ENCODE measurements at places on chromosomes 2 and 18. TPM values are rescaled to one million over a fixed set of nuclear protein-coding genes. Genes with fewer than 3 reads are reported as not detected.

Gene HOXD13
- 0.53 TPM for total RNA-seq

Gene ATP6V1C2
- 0.18 TPM for total RNA-seq

Gene DSG4
- not detected for total RNA-seq

Gene OTOS
- not detected for total RNA-seq

Gene TMEM178A
- not detected for total RNA-seq

Gene ABHD1
- total RNA-seq = not detected

Gene WNT6
- not detected for total RNA-seq

Gene TUBA4B
- total RNA-seq = not detected

Gene STPG4
- 1.2 TPM for total RNA-seq

Gene NT5C1B
- not detected for total RNA-seq

Gene COL4A3
- total RNA-seq = not detected

Gene SLC11A1
- total RNA-seq = 0.29 TPM

Gene SMYD1
- not detected for total RNA-seq

Gene CEP192
- 23.2 TPM for total RNA-seq

Gene LINC00305
- total RNA-seq = not detected

Gene CASP8
- total RNA-seq = 15.6 TPM

Gene PSMA8
- not detected for total RNA-seq

Gene POU3F3
- not detected for total RNA-seq

Gene MYO7B
- under 0.01 TPM for total RNA-seq

Gene MALT1
- 22.5 TPM for total RNA-seq

Gene BCL11A
- under 0.01 TPM for total RNA-seq

Gene UGT1A4
- total RNA-seq = not detected

Gene MYO1B
- 45.0 TPM for total RNA-seq

Gene MDH1B
- total RNA-seq = 0.53 TPM

Gene GPR35
- total RNA-seq = not detected

Gene THOC1
- total RNA-seq = 15.3 TPM

Gene CHRNA1
- total RNA-seq = not detected

Gene EIF2AK3
- total RNA-seq = 13.5 TPM

Gene CCNT2
- total RNA-seq = 10.4 TPM

Gene AQP12B
- not detected for total RNA-seq

Gene ZSWIM2
- total RNA-seq = not detected

Gene HAAO
- total RNA-seq = not detected

Gene LIMS3
- total RNA-seq = 1.6 TPM

Gene CEBPZOS
- 21.3 TPM for total RNA-seq

Gene AFF3
- under 0.01 TPM for total RNA-seq

Gene MAL
- not detected for total RNA-seq

Gene ELOA2
- total RNA-seq = not detected

Gene CYP27A1
- 20.4 TPM for total RNA-seq

Gene KLF7
- total RNA-seq = 18.5 TPM

Gene REG3A
- not detected for total RNA-seq

Gene MSTN
- 13.5 TPM for total RNA-seq

Gene ACKR3
- total RNA-seq = not detected

Gene NCKAP1
- 82.9 TPM for total RNA-seq

Gene TRMT61B
- 7.5 TPM for total RNA-seq

Gene BOLL
- not detected for total RNA-seq

Gene DYSF
- total RNA-seq = 0.58 TPM

Gene SAP130
- 7.8 TPM for total RNA-seq

Gene DLGAP1
- total RNA-seq = not detected

Gene NEB
- total RNA-seq = not detected

Gene CXCR1
- not detected for total RNA-seq

Gene ODC1
- 171 TPM for total RNA-seq

Gene DDX18
- total RNA-seq = 39.9 TPM

Gene GREB1L
- 1.2 TPM for total RNA-seq

Gene FAM161A
- total RNA-seq = 1.2 TPM

Gene CFC1
- not detected for total RNA-seq

Gene DNAJC5G
- not detected for total RNA-seq

Gene RNU2-63P
- not detected for total RNA-seq

Gene RNF25
- 21.9 TPM for total RNA-seq

Gene SGPP2
- total RNA-seq = not detected

Data from myometrial cell (primary cell).